Activated T-helper 9 cell treated with anti-CD3 and anti-CD28 coated beads, Interleukin-2, amount 50 U/mL, for 16 hours (primary cell): ENCODE measurements at places on chromosomes 12 and 14.

DNA sequence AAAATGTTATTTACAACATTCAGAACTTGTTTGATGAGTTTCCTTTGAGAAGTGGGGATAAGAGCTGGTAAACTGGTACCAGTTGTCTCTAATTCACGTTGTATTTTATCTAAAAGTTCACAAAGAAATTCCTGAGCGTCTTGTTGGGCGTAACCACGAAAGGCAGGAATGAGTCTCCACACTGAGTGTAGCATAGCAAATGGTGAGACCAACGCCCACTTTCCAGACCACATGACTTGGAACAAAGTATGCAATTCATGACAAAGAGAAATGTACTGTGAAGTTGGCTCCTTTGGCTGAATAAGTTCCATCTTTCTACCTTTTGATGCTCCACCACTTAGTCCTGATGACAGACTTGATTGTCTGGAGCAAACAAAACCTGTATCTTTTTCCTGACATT, 18.4 kb downstream of the USP44 start:
- DNase-seq = no peak

DNA sequence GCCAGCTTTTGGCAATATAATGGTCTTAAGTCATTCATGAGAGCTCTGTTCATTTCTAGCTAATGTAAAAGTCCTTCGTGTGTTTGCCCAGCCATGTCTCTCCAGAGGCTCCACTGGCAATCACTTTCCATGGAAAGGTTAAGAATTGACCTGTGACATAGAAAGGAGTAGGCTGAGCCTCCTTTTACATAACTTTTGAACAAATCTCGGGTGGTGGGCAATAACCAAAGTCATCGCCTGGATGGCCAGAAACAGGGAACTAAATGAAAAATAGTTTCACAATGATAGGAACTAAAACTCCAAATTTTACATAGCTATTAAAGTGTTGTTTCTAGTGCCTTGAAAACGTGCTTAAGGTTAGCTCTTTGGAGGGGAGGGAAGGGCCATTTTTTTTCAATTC, 6.5 kb downstream of the BHLHE41 start:
- DNase-seq = no peak

DNA sequence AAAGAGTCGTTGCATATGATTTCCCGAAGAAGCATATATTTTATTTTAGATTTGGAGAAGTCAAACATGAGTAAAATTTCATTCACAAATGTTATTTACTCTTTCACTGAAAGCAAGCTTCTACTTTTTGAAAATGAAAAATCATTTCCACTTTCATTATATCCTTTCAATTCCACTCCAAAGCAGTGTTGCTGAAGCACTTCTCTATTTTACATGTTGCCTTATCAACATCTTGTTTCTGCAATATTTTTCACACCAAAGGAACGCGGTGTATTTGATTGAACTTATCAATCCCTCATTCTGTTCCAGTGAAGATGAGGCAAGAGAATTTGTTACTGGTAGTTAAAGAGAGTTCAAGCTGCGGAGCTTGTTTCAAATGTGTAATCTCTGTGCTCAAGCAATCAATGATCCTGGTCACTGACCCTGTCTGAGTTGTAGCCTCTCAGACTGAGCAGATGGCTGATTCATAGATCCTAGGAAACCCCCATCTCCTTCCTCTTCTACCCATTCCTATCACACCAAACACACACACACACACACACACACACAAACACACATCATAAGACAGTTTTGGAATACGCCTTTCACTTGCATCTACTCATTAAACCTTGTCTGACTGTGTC, 236.2 kb upstream of the FLRT2 start:
- no peak for DNase-seq

DNA sequence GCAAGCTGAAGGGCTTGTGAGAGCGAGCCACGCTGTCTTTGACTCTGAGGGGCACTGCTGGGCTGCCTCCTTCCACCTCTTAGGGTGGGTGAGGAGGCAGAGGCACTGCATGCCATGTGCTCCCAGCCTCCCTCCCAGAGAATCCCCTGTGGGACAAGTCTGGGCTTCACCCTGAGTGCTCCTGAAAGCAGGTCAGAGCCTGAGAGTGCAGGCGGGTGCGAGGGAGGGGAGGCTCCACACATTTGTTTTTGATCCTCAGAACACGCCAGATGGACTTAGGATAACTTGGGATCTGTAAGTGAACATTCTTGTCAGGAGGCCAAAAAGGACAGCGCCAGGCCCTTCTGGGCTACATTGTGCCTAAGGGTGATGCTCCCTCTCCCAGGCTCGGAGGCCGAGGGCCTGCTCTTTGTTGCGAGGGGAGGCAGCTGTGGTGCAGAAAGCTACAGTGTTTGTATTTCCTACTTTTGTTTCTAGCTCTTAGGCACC, 155.4 kb downstream of the TMX1 start:
- DNase-seq = no peak

GRCh38 chr12:65334521-65334920, 56.0 kb downstream of the MSRB3 start:
- DNase-seq = no peak
